Gastrocnemius medialis (tissue), 4 donors: ENCODE measurements at places on chromosomes 6 and 20. TPM values are rescaled to one million over a fixed set of nuclear protein-coding genes. Genes with fewer than 3 reads are reported as not detected.

DNA sequence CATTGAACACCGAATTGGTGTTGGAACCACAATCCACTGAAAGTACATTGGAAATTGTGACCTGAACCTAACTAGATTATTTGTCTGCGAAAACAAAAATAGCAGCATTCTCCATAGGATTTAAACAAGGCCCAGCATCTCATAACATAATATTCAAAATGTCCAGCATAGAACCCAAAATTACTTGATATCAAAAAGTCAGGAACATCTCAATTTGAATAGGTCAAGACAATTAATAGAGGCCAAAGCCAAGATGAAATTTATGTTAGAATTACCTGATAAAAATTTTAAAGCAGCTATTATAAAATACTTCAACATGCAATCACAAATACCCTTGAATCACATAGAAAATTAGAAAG is 42.4 kb upstream of the CD2AP start:
- H3K27me3 ChIP-seq, result no peaks in the 10 kb centered on the region
- H3K27ac ChIP-seq, result no peak overlapping the region
- no peak overlapping the region for H3K4me3 ChIP-seq
- DNase-seq, result no peak
- no peaks in the 10 kb centered on the region for H3K4me1 ChIP-seq
- no peaks in the 10 kb centered on the region for H3K36me3 ChIP-seq

- no peak for DNase-seq
- H3K36me3 ChIP-seq, result no peaks in the 10 kb centered on the region
- no peak overlapping the region for H3K4me3 ChIP-seq
- H3K27me3 ChIP-seq, result no peaks in the 10 kb centered on the region
- H3K27ac ChIP-seq, result no peak overlapping the region
These were observed 168.9 kb downstream of the PDSS2 start for GRCh38 chr6:107290491-107290890.

DNA sequence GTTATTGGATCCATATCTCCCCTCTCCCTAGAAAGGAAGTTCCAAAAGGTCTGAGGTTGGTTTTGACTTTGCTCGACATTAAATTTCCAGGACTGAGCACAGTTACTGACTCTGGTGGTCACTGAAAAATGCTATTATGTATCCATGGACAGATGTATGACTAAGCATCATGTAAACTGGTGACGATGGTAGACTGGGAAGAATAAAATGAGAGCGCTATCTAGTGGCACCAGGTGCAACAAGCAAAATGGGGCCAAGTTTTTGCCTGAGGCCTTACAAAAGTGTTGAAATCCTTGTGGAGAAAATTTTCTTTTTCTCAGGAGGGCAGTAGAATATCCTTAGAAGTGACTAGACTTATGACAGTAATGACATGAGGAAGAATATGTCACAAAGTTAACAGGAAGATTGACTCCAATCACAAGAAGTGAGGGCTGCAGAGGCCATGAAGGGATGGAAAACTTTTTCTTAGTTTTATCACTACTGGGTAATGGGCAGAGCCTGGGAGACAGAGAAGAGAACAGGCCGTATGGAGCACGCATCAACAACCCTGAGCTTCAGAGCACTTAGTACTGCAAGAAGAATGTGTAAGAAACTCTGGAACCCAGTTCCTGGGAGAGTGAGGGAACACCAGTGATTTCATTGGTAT is 88.9 kb upstream of the ELOVL5 start:
- no peak overlapping the region for H3K27ac ChIP-seq
- no peaks in the 10 kb centered on the region for H3K36me3 ChIP-seq
- peaks cover 6% of the 10 kb centered on the region for H3K4me1 ChIP-seq
- H3K27me3 ChIP-seq, result no peaks in the 10 kb centered on the region
- H3K4me3 ChIP-seq, result no peak overlapping the region

GRCh38 chr6:56758120-56758519 is 115.4 kb upstream of the DST start:
- DNase-seq, result no peak
- H3K4me3 ChIP-seq, result no peak overlapping the region
- H3K4me1 ChIP-seq, result peaks cover 62% of the 10 kb centered on the region
- no peaks in the 10 kb centered on the region for H3K27me3 ChIP-seq
- H3K27ac ChIP-seq, result peak overlapping the region; percentile 1

GRCh38 chr6:170187669-170188566 is 103.0 kb downstream of the DLL1 start:
- H3K27ac ChIP-seq, result no peak overlapping the region
- no peaks in the 10 kb centered on the region for H3K27me3 ChIP-seq
- H3K4me3 ChIP-seq, result no peak overlapping the region
- H3K36me3 ChIP-seq, result no peaks in the 10 kb centered on the region
- no peak for DNase-seq

GRCh38 chr6:129586815-129587214 is 123.2 kb downstream of the ARHGAP18 start:
- no peak for DNase-seq
- no peak overlapping the region for H3K27ac ChIP-seq
- no peaks in the 10 kb centered on the region for H3K4me1 ChIP-seq

GRCh38 chr6:169044381-169045230 is 209.0 kb downstream of the THBS2 start:
- DNase-seq, result no peak
- H3K4me3 ChIP-seq, result no peak overlapping the region
- no peaks in the 10 kb centered on the region for H3K36me3 ChIP-seq
- H3K4me1 ChIP-seq, result peaks cover 10% of the 10 kb centered on the region
- H3K27me3 ChIP-seq, result no peaks in the 10 kb centered on the region
- H3K27ac ChIP-seq, result peak overlapping the region; percentile 65

DNA sequence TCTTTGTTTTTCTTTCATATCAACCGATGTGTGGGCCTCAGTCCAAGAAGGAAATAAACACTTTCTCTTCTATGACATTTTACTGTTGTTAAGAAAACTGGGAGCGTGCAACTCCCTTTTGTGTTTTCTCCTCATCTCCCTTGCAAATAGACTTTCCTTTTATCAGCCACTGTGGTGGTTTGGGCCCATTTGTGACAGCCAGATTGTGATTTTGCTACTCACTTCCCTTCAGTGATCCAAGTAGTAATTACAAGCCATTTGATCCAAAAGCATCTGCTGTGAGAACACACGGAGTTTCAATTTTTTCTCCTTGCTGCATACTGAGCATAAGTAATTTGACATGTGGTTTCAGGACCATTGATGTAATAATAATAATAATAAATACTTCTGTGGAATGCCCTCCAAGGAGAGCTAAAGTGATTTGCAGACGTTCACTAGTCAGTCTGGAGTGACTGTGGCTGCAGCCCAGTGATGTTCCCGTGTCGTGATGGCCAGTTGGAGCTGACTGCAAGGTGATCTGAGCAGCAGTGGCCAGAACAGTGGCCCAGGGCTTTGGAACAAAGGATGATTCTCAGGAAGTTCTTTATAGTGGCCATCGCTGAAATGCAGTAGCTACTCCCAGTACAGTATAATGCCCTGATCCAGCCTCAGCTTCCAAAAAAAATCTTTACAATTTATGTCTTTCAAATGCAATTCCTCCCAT is 91.9 kb upstream of the CLDN20 start:
- DNase-seq, result no peak
- H3K4me3 ChIP-seq, result no peak overlapping the region
- H3K27me3 ChIP-seq, result no peaks in the 10 kb centered on the region
- H3K27ac ChIP-seq, result no peak overlapping the region

Gene FERMT1
- 0.36 TPM for total RNA-seq

DNA sequence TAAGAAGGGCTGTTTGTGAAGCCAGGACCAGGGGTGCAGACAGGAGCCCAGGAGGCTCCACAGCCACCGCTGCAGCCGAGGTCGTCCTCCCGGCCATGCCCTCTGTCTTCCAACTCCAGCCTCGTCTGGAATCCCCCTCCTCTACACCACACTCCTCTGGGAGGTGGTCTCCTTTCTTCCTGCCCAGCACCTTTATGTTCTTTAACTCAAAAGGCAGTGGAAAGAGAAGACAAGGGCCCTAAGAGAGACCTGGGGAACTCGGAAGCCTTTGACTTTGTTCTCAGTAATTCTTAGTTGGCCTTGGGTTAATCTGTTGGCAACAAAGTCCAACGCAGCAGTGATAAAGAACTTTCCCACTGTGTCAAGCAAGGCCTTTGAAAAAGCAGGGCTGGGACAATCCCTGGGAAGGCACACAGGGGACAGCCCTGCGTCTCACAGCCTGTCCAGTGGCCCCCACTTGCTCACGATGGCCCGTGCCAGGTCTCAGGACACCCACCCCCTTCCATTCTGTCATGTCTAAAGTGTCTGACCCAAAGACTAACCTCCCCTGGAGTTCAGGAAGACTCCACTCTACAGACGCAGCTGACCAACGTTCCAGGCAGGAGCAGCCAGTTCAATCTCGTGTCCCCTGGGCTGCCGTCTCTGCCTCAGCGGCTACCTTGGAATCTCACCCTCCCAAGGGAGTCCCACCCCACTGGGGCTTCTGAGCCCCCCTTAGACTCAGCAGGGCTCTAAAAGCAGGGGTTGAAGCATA is 42.8 kb upstream of the FAM50B start:
- no peaks in the 10 kb centered on the region for H3K36me3 ChIP-seq
- DNase-seq, result no peak
- no peak overlapping the region for H3K27ac ChIP-seq
- H3K27me3 ChIP-seq, result no peaks in the 10 kb centered on the region
